Stimulated activated effector memory CD8-positive, alpha-beta T cell treated with anti-CD3 and anti-CD28 coated beads, Interleukin-12 subunit alpha, Interleukin-12 subunit beta, amount 100 ng/mL, for 72 hours (primary cell): ENCODE measurements at places on chromosomes 7 and 10.

GRCh38 chr10:11295492-11295891 is 277.8 kb downstream of the CELF2 start:
- DNase-seq, result no peak

DNA sequence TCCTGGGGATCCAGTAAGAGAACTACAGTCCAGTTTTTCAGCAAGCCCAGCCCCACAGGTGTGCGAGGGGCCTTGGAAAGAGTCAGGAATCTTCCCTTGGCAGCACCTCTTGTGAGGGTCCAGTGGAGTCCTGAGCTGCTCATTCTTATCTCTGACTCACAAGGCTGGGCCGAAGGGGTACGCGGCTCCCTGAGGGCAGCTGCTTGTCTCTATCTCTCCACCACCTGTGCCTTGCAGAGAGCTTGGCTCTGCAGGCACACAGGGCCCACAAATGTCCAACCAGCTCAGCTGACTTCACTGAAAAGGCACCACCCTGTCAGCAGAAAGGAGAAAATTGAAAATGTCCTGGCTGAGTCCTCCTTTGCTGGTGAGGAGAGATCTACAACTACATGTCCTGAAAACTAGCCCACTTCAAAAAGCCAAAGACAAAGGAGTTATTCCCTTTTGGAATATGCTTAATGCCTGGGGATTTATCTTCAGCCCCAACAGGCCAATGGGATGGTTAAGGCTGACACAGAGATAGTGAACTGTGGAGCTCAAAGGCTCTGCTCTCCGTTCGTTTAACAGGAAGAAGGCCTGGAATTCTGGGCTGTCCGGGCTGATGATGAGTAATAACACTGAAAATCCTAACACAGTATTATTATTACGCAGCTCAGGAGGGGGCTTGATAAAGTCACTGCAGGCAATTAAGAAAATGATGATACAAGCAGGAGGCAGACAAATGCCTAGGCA is 23.4 kb downstream of the UROS start:
- no peak for DNase-seq

DNA sequence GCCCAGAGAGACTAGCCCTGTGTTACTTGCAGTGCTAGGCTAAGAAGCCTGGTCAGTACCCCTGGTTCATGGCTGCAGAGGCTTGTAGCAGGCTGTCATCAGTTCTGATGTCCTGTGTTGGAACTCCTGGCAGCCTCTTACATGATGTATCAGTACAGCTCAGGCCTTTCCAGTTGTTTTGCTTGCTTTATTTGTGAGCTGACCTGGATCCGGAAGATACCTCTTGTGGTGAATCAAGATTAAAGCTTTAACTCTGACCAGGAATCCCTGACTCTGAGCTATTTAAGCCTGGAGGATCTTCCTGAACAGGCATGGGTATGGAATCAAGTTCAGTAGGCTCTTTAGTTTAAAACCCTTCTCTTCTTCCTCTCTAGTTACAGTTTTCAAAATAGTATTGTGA is 4.4 kb downstream of the STARD3NL start:
- no peak for DNase-seq

GRCh38 chr7:72254455-72254854 is 157.7 kb downstream of the CALN1 start:
- DNase-seq, result no peak

GRCh38 chr10:18469125-18469524 is 182.3 kb downstream of the NSUN6 start:
- DNase-seq, result no peak

- DNase-seq, result no peak
These were observed 44.9 kb upstream of the CHST15 start for GRCh38 chr10:124138195-124138882.
